ENCODE measurements at places on chromosomes 1 and 21.

DNA sequence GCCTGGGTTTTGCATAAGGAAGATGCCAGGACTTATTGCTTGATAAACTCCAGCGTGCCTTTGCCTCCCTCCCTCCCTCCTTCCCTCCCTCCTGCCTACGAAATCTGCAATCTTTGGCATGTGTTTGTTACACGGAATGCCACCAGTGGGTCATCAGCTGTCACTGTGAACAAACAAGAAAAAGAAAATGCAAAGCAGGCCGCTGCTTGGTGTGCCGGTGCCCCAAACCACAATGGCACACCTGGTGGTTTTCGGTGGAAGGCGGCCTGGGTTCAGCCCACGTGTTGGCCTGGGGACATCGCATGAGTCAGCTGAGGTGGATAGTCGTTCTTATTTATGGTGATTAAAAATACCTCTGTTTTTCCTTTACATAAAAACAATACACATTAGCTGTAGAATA is 16.3 kb upstream of the IFNLR1 start:
- no peak for DNase-seq

DNA sequence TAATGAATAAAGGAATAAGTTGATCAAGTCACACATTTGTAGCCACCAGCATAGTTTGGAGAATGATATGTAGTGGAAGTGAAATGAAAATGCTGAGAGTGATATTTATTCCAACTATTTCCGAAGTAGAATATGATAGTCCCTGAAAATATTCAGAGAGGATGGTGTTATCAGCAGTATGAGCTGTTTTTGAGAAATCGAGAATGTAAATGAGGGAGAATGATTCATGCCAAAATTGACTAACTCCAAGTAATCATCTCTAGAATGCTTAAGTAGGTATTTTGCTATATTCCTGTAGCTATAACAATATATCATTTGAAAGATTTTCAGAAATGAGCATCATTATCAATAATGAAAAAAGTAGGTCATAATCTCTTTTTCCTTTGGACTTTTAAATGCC is 178.9 kb downstream of the PDE4B start:
- DNase-seq = no peak

GRCh38 chr21:19608101-19608621 is 1204.6 kb upstream of the TMPRSS15 start:
- no peak for DNase-seq

- DNase-seq = no peak
Observed at GRCh38 chr1:51274676-51275075, 38.6 kb downstream of the RNF11 start.

DNA sequence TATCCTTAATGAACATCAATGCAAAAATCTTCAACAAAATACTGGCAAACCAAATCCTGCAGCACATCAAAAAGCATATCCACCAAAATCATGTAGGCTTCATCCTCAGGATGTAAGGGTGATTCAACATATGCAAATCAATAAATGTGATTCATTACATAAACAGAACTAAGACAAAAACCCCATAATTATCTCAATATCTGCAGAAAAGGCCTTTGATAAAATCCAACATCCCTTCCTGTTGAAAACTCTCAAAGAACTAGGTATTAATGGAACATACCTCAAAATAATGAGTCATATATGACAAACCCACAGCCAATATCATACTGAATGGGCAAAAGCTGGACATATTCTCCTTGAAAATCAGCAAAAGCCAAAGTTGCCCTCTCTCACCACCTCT is 54.6 kb upstream of the DEPDC1 start:
- DNase-seq = no peak

DNA sequence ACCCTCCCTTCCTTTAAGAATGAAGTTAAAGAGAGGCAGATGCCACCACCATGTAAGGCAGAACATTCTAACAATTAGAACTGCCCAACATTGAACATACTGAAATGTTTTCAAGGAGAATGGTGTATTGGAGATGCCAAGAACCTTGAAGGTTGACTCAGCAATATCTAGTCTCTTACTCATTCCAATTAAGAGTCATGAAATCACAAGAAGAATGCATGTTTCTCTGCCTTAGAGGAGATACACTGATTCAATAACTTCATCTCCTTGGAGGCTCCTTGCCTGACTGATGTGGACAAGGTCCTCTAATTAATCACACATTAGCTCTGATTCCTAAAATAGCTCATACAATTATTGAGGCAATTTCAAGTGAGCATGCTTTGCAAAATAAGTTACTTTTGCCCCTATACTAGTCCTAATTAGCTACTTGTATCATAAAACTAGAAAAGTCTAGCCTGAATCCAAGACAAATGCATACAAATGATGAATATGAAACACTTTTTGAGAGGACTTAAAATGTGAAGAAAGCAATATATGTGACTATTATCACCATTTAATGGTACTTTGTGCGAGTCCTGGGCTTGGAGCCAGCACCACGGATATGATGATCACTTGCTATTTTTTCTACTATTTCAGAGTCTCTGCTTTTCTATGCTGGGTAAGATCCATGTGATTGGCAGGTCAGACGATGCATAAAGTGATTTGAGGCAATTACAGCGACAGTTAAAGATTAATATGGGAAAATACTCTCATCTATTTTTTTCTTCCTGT is 114.5 kb downstream of the DSCAM start:
- DNase-seq = no peak

DNA sequence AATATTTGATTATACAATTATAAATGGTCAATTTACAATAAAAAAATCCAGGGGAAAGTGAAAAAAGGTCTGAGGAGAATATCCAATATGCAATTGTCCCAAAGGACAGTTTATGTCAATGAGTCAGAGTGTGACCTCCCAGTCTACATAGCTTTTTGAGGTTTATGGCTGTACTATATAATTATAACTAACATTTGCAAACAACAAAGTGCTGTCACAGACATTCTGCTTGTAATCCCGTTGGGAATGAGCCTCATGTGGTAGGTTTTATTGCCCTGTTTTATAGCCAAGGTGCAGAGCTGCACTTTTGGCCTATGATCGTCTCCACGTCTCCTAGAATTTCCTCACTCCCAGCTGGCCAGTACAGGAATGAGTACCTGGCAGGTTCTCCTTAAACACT is 103.8 kb downstream of the ADSS2 start:
- DNase-seq = no peak

DNA sequence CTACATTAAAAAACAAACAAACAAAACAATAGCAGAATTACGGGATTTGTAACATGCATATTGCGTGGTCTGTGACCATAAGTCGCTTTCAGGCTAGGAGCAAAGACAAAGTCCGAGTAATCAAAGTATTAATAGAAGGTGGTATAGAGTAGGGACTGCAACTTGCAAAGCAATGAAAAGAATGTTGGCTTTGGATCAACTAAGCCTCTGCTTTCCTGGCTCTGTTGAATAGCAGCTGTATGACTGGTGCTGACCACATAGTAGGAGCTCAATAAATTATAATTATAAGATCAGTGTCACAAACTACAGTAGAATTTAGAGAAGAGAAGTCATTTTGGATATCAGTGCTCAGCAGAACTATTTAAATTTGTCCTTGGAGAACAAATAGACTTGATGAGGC is 586.4 kb downstream of the DPYD start:
- no peak for DNase-seq

GRCh38 chr1:159509440-159510228 is 26.2 kb downstream of the OR10J5 start:
- no peak for DNase-seq

- DNase-seq = no peak
Observed at GRCh38 chr1:34066981-34067603, 97.9 kb downstream of the CSMD2 start.

- no peak for DNase-seq
Observed at GRCh38 chr1:109827986-109828385, 64.3 kb upstream of the EPS8L3 start.

GRCh38 chr1:220300442-220301121 is 28.3 kb upstream of the RAB3GAP2 start:
- DNase-seq = no peak

DNA sequence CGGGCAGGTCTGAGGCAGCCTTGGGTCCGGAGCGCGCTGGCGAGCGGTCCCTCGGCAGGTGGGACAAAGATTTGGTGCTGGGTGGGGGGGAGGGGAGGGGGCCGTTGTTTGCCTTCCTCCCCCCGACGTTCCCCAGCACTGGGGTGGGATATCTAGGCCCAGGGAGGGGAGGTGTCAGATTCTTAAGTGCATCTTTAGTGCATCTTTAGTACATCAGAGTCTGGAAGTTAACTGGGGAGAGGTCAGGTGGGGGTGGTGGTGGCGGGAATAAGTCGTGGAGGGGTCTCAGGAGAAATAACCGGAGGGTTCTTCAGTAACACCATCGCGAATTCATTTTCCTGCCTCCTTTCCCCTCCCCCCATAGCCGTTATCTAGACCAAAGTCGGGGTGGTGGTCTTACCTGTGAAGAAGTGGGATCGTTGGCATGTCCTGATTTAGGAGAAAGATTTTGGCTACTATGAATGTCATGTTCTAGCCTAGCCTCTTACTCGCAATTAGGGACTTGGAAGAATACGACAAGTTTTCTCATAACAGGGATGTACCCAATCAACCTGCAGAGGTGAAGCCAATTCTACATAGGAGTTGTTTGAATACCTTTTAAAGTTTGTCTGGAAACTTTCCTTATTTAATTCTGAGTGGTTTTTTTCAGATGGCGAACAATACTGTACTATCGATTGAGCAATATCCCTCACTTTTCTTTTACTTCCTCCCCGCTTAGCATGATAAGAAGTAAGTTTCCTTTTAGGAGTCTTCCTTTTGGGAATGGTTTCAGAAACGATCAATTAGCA is 886 bp downstream of the ZMYM4 start:
- no peak for DNase-seq

DNA sequence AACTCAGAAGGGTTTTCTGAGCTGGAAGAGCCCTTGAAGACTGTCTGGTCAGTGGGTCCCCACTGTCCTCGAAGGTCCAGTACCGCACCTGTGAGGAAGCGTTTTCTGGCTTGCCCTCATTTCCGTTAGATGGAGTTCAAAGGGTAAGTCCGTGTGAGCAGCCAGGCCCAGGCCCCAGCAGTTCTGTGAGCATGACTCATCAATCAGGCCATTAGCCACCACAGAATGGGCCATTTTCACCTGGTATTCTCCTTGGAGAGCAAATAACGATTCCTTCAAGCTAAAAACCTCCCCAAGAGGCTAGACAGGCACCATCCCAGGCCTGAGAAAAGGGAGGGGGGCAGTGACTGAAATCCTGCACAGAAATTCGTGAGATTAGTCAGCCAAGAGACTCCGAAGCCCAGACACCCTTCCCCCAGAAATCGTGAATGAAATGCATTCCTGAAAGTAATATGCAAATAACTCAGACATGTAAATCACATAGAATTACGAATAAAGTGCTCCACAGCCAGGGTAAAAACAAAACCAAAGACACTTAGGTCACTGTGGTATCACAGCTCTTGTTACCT is 66.0 kb downstream of the BCAR3 start:
- peak; percentile 50 for DNase-seq

DNA sequence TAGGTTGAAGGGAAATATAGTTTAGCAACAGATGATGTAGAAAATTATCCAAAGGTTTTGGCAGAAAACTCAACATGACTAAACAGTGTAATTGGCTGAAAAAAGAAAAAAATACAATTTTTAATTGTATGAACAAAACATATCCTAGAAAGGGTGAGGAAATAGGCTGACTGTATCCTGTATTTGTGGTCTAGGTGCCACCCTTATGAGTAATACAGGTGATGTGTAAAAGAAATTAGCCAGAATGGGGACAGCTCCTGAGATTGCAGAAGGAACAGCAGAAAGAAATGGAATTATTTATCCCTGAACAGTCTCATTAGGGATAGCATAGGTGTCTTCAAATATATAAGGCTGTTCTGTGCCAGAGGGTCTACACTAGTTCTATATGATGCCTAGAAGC is 24.6 kb downstream of the DNASE2B start:
- no peak for DNase-seq

GRCh38 chr1:161390559-161390858 is 22.8 kb upstream of the CFAP126 start:
- DNase-seq = no peak

DNA sequence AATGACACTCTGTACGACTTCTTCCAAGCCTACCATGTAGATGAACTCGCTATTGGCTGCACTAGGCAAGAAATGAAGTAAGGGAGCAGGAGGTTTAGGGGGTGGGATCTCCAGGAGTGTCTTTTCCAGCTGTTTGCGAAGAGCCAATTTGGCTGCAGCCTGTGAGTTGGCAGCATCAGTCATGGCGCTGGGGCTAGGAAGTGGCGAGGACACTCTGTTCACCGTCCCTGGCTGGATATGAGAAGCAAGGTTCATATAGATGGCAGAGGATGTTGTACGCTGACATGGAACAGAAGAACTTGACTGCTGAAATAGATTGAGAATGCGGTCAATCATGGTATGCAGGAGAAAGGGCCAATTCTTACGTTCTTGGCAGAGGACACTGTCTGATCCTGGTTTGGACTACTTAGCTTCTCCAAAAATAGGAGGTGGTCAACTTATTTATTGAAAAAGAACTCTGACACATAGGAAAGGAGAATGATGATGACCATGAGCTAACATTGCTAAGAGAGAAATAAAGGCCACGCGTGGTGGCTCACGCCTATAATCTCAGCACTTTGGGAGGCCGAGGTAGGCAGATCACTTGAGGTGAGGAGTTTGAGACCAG is 41.2 kb downstream of the SLC27A3 start:
- no peak for DNase-seq

DNA sequence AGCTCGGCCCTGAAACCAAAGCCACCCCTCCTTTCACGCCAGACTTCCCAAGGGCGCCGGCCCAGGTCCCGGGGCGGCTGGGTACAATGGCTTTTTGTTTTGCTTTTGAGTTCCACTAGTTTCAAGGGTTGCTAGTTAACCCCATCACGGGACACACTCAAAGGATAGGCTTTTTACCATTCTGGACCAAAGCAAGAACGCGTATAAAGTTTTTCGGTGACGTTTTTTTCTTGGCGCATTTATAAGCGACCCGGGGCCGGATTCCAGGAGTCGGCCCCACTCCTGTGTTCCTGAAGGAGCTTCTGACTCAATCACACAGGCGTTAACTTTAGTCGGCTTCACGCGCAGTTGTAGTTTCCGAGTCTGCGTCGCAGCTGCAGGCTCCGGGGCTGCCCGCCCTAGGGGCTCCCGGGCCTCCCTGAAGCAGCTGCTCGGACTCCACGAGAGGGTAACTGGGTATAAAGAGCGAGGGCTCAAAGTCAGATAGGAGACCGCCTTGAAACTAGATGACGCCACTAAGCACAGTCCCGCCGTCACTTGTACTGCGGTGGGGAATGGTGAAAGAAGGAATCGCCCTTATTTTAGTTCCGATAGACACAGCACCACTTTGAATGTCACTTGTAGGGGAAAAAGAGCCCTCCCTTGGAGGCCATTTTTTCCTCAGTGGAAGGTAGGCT is 707 bp upstream of the KLHL21 start:
- peak; percentile 47 for DNase-seq

- DNase-seq = no peak
Observed at GRCh38 chr1:17309426-17310067, 1.6 kb downstream of the PADI4 start.

- no peak for DNase-seq
Observed at GRCh38 chr1:16442265-16442664, 1.7 kb downstream of the NECAP2 start.

- no peak for DNase-seq
Observed at GRCh38 chr1:224068458-224069072, 45.3 kb upstream of the FBXO28 start.

Measured in stimulated activated CD4-positive, alpha-beta T cell treated with anti-CD3 and anti-CD28 coated beads, Interleukin-12 subunit alpha, Interleukin-12 subunit beta, amount 100 ng/mL, for 48 hours (primary cell).